Activated naive CD8-positive, alpha-beta T cell treated with anti-CD3 and anti-CD28 coated beads, Interleukin-2, amount 50 U/mL, for 16 hours (primary cell): ENCODE measurements at places on chromosomes 11 and 22.
A peak's percentile ranks its signal among the peaks of the same experiment; 100 is the strongest.

DNA sequence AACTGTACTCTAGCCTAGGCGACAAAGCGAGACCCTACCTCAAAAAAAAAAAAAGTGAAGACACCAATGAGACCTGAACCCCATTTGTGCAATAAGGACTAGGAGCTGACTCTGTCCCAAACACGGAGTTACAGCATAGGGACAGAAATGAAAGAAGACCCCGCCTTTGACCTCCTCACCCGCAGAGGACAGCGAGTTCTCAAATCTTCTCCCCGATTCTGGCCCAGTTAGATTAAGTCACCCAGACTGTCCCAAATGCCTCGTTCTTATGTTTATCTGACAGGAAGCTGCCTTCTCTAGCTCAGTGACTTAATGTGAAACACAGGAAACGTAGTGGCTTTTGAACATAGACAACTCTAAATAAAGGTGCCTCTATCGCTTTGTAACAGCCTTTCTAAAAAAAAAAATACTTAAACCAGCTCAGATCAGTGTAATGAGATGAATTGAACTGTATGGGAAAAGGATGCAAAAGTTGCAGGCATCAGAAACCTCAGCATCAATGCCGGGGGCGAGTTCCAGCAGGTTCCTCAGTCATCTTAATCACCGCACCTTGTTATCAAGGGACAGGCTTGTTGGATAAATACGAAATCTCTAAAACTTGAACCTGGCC, 10.6 kb downstream of the MYH9 start:
- DNase-seq = no peak

DNA sequence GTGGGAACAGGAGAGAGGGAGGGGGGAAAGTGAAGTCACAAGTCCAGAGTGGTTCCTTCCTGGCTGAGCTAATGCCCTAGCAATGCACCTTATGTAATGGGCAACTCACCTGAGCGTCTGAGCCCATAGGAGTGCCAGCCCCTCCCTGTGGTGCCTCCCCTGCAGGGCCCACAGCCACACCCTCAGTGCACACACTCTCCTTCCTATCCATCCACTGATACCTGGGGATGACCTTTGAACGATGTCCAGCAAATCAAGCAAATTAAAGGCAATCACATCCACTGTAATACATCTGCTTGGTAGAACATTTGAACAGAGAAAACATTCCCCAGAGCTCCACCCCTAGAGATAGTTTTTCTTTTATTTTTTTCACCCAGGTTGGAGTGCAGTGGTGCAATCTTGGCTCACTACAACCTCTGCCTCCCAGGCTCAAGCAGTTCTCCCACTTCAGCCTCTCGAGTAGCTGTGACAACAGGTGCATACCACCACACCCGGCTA, 19.6 kb upstream of the MICAL2 start:
- no peak for DNase-seq

DNA sequence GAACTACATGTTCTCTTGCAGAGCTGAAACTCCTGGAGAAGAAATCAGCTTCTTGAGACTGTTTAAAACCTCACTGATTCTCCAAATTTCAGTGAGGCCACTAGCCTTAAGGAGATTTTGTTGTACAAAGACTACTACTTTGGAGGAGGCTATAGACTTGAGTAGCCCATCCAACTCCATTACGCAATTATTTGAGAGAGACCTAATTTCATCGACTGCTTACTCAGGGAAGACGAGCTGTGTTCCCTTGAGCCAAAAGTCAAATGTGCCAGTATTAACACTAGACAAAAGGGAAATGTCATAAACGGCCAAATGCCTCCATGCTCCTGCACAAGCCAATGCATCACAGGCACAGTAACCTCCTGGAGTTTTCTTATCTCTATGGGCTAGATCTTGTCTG, 182.8 kb upstream of the SESN3 start:
- DNase-seq = no peak

DNA sequence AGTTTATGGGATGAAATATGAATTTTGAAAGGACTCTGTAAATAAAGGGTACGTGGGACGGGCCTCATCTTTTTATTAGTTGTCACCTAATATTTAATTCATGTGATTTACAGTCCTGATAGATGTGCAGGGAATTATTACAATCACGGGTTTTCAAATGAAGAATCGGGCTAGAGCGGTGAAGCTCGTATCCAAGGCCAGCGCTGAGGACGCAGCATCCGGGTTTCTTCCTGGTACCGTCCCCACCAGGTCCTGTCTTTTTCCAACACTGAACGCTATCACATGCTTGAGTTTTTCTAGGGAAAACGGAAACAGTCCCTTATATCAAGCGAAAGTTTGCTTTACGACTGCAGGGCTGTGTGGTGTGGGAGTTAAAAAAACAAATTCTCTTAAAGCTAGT, 787 bp downstream of the SMDT1 start:
- no peak for DNase-seq

DNA sequence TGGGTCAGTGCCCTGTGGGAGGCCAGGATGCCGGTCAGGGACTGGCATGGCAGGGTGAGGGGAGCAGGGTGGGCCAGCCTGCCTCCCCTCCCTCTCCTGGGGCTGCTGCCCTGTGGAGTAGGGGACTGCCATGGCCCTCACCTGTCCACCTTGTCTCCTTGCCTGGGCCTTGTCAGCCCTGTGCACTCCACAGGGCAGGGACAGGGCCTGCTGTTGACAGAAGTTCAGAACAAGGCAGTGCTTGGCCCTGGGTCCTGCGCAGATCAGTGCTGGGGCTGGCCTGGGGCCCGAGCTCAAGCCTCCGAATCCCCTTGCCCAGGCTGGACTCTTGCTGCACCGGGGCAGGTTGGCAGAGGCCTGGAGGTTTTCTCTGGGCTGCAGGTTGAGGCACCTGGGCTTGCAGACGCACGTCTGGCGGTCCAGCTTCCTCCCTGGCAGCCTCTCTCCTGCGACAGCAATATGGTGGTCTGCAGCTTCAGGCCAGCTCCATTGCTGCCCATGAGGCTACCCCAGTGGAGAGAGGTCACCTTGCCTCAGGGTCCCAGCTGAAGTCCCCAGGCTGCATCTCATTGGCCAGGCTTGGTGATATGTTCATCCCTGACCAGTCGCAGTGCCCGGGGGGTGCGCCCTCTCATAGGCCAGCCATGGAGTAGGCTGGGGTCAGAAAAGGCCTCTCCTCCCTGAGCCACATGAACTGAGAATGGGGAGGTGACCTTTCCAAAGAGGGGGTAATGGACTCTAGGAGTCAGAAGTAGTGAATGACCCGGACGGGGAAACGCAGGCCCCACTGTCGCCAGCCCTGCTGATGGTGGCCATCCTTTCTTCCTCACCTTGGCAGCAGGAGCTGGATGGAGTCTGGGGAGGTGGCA, 21.5 kb upstream of the CHKA start:
- no peak for DNase-seq

DNA sequence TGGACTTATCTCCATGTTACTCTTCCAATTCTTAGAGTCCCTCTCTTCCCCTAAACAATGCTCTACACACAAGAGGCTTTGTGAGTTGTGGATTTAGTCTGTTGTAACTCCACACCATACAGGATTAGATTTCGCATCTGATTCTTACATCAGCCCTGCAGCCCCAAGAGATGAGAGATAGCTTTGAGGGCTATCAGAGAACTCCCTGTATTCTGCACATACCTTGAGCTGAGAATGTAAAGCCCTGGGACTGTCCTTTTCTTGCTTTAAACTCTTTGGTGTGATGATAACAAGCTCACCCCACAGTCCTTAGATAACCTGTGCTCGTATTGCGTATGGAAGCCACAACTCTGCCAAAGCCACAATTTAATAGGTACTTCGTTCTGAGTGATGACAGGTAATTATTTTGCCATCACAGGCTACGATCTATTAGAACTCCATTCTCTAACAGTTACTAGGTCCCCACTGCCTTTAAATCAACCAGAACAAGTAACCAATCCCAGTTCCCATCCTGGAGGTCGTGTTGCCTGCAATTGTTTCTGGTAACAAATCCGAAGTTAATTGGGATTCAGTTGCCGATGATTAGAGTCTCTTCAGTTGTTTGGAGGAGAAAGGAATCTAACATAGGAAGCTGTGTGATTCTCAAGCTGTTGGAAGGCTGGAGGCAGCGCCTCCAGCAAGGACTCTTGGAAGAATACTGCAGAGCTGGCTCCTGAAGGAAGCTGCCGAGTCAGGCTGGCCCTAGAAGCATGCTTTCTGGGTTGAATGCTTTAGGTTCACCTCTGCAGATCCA, 1.3 kb upstream of the PARVG start:
- no peak for DNase-seq

DNA sequence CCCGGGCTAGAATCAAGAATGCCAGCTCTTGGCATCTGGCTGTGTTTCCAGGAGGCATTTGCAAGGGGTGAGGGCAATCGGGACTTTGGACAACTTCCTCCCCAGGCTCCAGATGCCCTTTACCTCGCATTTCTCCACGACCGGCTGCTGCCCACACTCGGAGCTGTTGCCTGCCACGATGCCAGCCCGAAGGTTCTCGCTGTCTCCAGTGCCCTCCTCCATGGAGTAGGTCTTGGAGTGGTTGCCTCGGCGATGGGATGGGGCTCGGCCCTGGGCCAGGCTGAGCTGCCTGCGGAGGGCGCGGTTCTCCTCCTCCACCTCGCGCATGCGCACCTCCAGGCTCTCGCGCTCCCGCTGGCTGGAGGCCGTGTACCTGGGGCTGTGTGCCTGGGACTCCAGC, 270.0 kb downstream of the LARGE1 start:
- DNase-seq = no peak

DNA sequence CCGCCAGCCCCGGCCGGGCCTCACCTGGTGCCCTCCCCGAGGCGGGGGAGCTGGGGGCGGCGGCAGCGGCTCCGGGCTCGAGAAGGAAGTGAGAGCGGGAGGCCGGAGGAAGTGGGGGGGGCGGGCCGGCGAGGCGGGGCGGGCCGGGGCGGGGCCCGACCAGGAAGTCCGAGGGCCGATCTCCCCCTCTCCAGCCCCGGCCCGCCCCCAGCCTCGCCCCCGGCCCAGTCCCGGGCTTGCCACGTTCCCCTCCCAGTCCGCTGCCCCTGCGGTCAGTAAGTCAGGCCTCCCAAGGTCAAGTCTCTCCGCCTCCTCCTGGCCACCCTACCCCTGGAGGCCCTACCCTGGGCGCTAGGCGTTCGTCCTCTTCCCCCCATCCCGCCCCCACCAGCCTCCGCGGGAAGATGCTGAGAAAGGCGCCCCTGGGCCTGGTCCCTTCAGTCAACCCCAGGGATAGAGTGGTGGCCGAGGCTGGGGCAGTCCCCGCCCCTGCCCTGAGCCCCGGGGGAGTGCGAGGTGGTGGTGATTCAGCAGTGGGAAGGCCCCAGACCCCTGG, at the start of gene RHOG:
TSS of gene RHOG (minus strand) at position 90 of the 556 bp plus-strand sequence. CDS start 12,821 bp downstream, outside the sequence.
- peak; percentile 26 for DNase-seq

DNA sequence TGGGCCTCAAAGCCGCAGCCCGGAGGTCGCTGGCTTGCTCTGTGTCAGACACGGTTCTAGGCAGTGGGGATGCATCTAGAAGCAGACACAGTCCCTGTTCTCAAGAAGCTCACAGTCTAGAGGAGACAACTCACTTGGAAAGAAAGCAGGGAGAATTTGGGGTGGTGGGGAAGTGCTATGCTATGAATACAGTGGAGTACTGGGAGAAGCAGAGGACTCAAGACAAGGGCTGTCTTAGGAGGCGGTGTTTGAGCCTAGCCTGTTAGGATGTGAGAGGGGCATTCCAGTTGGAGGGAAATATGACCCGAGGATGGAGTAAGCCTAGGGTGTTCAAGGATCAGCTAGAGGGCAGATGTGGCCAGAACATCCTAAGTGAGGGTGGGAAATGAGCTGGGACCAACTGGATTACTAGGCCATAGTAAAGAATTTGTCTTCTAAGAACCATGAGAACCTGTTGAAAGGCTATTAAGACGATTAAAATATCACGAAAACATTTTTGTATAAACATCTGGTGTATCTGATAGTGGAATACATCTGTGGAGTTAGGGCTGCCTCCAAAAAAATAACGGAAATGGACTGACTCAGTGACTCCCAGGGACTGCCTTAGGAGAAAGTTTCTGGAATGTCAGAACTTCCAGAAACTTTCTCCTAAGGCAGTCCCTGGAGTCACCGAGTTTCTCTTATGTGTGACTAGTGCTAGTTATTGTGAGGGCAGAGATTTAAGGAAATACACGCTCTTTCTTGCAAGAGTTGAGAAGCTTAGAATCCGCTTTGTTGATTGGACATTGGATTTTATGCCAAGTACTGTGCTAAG, 1.1 kb upstream of the PITPNB start:
- no peak for DNase-seq

DNA sequence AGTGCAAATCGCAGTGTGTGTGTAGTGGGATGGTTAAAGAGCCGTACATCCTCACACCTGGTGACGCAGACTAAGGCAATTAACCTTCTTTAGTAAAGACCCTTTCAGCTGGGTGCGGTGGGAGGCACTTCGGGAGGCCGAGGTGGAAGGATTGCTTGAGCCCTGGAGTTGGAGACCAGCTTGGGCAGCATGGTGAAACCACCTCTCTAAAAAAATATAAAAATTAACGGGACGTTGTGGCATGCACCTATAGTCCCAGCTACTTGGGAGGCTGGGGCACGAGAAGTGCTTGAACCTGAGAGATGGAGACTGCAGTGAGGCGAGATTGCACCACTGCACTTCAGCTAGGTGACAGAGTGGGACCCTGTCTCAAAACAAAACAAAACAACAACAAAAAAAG, 31.5 kb downstream of the ZBTB16 start:
- DNase-seq = no peak

- no peak for DNase-seq
Measured at GRCh38 chr22:44273175-44273574, 39.6 kb downstream of the SHISAL1 start.

- no peak for DNase-seq
Measured at GRCh38 chr11:84413549-84413948, 1127.4 kb upstream of the CCDC90B start.

DNA sequence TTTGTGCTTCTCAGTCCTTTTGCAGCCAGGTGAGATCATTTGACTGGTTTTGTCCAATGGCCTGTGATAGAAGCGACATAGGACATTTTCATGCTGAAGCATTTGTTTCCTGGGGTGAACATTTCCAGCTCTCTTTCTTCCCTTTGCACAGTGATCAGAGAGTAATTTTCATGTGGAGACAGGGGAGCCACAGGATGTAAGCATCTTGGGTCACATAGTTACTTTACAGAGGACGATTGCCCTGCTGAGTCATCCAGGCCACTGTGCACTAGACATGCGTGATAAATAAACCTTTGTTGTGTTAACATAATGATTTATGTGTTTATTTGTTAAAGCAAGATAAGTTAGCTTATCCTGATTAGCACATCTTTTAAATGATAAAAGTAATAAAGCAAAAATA, 263.5 kb upstream of the CCDC179 start:
- no peak for DNase-seq

DNA sequence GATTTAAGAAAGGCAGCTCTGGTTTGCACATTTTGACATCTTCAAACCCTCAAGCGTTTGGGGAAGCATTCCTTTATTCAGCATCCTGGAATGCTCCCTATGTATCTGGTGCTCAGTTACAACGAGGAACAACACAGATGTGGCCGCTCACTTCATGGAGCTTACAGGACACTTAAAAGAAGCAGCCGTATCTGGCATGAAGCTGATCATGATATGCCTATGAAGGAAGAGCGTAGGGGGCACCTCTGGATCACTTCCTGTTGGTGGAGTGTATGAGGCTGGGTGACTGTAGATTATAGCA, 72.3 kb upstream of the TP53I11 start:
- DNase-seq = no peak
